ENCODE measurements at places on chromosomes 7 and 10. TPM values are rescaled to one million over a fixed set of nuclear protein-coding genes. Genes with fewer than 3 reads are reported as not detected.

Gene MBL2
- not detected for total RNA-seq

Gene DOCK4
- total RNA-seq, result 0.54 TPM

Gene CREB5
- 52.1 TPM for total RNA-seq

Gene C10orf67
- total RNA-seq, result not detected

Gene C7orf33
- total RNA-seq, result not detected

Gene LRRN3
- not detected for total RNA-seq

Gene MSMB
- not detected for total RNA-seq

Gene PRF1
- 0.26 TPM for total RNA-seq

Gene CPA1
- total RNA-seq, result not detected

Gene CALML5
- not detected for total RNA-seq

Gene SPDYE1
- not detected for total RNA-seq

Gene ACSM6
- total RNA-seq, result not detected

Gene TEX36
- not detected for total RNA-seq

Gene PTN
- total RNA-seq, result not detected

Gene CRYGN
- total RNA-seq, result not detected

Gene DYNC1I1
- 0.40 TPM for total RNA-seq

Gene MRLN
- total RNA-seq, result not detected

Gene MYL10
- total RNA-seq, result not detected

Gene CTAGE4
- not detected for total RNA-seq

Gene ERVW-1
- total RNA-seq, result not detected

Gene NRCAM
- total RNA-seq, result not detected

Gene RAB19
- total RNA-seq, result not detected

Gene PRR15
- not detected for total RNA-seq
